ENCODE measurements at places on chromosomes 5 and 9.

- no peak overlapping the region for H3K27ac ChIP-seq
- H3K4me1 ChIP-seq, result no peaks in the 10 kb centered on the region
- no peak for DNase-seq
- H3K36me3 ChIP-seq, result no peaks in the 10 kb centered on the region
Observed at GRCh38 chr5:112063856-112064255, 306.9 kb upstream of the NREP start.

DNA sequence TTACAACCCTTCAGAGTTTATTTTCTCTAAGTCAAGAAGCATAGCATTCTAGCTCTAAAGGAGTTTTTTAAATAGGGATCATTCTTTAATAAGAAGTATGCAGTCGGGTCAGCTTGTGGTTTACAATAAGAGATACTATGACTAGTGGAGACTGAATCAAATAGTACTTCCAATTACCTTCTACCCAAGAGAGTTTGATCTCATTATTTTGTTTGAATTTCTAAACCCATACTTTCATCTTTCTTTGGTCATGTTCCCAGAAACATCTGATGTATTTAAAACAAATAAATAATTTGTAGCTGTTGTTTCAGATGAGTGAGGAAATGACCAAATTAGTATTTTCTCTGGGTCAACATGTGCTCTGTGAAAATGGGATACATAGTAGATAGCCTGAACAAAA, 160.2 kb upstream of the CDH6 start:
- no peaks in the 10 kb centered on the region for H3K27me3 ChIP-seq
- H3K36me3 ChIP-seq, result no peaks in the 10 kb centered on the region
- no peak for DNase-seq
- no peak overlapping the region for H3K27ac ChIP-seq
- H3K4me3 ChIP-seq, result no peak overlapping the region
- H3K4me1 ChIP-seq, result no peaks in the 10 kb centered on the region

DNA sequence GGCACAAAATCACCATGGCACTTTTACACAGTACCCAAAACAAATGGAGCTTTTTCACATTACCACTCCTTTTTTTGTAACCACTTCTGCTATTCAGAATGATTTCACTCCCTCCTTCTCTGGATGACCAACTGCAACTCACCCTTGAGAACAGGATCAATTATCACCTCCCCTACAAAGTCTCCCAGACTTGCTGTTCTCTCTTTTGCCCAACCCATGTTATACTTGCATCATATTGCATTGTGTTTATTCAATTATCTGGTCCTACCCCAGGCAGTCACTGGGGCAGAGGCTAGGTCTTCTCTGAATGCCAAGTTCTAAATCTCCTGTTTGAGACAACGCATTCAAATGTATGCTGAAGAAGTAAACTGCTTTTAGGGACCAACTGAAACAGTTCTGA, 96.0 kb downstream of the GPR21 start:
- no peaks in the 10 kb centered on the region for H3K27me3 ChIP-seq
- H3K4me1 ChIP-seq, result no peaks in the 10 kb centered on the region
- H3K4me3 ChIP-seq, result no peak overlapping the region
- H3K27ac ChIP-seq, result no peak overlapping the region
- DNase-seq, result no peak

- H3K4me3 ChIP-seq, result no peak overlapping the region
- no peaks in the 10 kb centered on the region for H3K27me3 ChIP-seq
- H3K27ac ChIP-seq, result no peak overlapping the region
- H3K4me1 ChIP-seq, result no peaks in the 10 kb centered on the region
- no peak for DNase-seq
Observed at GRCh38 chr5:64939772-64940510, 171.2 kb downstream of the CWC27 start.

All from right atrium auricular region (tissue), 2 donors.